ENCODE measurements at places on chromosomes 2 and 18.
A peak's percentile ranks its signal among the peaks of the same experiment; 100 is the strongest.

- no peak for DNase-seq
These were observed 183.9 kb downstream of the LPIN1 start for GRCh38 chr2:11930211-11930761.

GRCh38 chr2:219998107-219998506 lies 370.7 kb downstream of the SLC4A3 start:
- no peak for DNase-seq

DNA sequence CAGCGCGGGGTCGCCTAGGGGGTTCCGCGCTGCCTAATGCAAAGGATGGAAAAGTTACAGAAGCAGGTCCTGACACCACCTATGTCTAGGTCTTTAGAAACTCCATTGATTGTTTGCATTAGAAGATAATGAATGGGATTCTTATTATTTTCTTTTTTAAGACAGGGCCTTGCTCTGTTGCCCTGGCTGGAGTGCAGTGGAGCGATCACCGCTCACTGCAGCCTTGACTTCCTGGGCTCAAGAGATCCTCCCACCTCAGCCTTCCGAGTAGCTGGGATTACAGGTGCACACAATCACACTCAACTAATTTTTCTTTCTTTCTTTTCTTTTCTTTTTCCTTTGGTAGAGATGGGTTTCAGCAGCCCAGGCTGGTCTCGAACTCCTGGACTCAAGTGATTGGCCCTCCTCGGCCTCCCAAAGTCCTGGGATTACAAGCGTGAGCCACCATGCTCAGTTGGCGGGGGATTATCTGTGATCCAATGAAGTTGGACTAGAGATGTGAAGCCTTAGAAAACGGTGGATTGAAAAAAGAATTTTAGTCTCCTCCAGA lies 761 bp upstream of the IDH1 start:
- DNase-seq: no peak

- no peak for DNase-seq
These were observed 34.6 kb upstream of the IMPA2 start for GRCh38 chr18:11946756-11947155.

- no peak for DNase-seq
These were observed 661.5 kb upstream of the LINC00305 start for GRCh38 chr18:64810354-64810753.

- DNase-seq: no peak
These were observed 41.9 kb upstream of the TBC1D8 start for GRCh38 chr2:101193033-101193626.

GRCh38 chr2:228344531-228344930 lies 163.0 kb upstream of the SPHKAP start:
- DNase-seq: no peak

- no peak for DNase-seq
These were observed 119.1 kb downstream of the MAP4K4 start for GRCh38 chr2:101816598-101816997.

DNA sequence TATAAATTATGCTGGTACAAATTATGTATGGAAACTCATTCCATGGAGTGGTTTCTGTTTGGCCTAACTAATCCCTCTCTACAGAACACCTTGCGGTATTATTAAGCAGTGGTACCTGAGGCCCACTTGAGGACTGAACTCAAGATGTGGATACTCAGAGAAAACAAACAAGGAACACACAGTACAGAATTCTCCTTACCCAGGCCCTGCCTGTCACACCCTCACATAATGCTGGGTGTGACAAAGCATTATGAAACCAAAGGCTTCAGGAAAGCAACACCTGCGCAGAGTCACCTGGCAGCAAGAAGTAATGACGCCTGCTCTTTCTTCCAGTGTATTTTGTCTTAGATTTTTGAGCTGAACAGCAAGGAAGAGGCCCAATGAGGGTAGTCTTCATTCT lies 264.7 kb downstream of the PAX3 start:
- DNase-seq: no peak

- no peak for DNase-seq
These were observed 112.2 kb downstream of the MAP4K4 start for GRCh38 chr2:101809698-101810097.

DNA sequence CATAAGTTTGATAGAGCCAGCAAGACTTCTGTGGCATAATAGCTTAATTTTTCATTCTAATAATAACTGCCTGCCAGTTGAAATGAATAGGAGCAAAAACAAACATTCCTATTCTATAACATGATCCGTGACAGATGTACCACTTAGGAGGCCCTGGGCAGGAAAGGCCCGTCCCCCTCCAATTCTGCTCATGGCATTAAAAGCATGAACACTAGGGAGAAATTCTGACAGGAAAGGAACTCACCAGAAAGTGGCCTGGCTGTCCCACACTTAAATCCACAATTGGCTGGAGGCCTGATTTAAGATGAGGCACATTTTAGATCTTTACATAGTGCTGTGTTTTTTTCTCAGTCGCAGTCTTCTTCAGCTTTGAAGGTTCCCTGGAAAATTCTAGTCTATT lies 261.9 kb upstream of the ETAA1 start:
- DNase-seq: no peak

GRCh38 chr18:55136864-55137263 lies 177.6 kb upstream of the CCDC68 start:
- no peak for DNase-seq

DNA sequence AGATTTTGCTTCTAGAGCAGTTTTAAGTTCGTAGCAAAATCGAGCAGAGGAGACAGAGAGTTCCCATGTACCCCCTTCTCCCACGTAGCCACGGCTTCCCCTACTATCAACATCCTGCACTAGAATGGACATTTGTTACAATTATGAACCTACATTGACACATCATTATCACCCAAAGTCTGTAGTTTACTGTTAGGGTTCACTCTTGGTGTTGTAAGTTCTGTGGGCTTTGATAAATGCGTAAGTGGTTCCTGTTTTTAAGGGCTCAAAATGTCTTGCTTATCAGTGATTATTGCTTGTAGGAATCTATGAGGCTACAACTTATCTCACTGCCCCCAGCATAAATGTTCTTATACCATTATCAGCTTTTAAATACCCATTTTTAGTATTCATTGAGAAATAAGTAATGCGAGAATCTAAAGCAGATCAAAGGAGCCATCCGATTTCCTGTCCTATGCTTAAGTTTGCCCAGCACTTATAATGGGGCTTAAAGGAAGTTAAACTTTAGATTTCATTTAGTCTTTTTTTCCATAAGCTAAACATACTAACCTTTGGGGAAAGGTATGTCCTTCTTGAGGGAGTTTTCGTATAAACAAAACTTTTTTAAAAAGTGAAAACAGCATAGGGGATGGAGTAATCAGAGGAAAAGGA lies 118.7 kb downstream of the HAUS1 start:
- DNase-seq: no peak

- DNase-seq: no peak
These were observed 1.5 kb downstream of the GAREM1 start for GRCh38 chr18:32469190-32469651.

GRCh38 chr2:201969241-201969937 lies 64.3 kb upstream of the FZD7 start:
- no peak for DNase-seq

GRCh38 chr2:1081451-1082225 lies 131.0 kb downstream of the SNTG2 start:
- DNase-seq: no peak

DNA sequence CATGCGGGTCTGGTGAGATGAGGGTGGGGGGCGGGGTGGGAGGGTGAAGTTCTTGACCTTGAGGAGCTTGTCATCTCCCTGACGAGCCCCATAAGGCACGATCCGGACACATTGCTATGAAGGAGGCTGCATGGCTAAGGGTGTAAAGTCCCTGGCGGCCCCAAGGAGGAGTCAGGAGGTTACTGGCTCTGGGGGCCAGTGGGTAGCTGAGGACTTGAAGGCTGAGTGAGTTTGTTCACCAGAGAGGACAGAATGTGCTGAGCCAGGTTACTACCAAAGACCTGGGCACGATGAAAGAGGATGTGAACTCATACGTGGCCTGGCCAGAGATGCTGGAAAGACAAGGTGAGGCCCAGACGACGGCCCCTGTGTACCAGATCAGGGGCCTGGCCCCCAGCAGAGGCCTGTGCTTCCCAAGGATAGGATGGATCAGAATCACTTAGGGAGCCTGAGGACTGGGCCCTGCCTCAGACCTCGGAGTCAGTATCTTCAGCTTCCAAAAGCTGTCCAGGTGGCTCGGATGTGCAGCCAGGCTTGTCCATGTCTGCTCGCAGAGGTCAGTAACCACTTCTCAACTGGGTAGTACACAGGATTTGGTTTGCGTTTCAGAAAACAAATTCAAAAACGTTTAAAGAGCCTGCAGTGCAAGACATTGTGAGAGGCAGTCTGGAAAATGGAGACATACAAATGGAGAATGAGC lies 110.9 kb downstream of the RNF144A start:
- no peak for DNase-seq

GRCh38 chr18:48749768-48750167 lies 201.0 kb downstream of the SMAD7 start:
- no peak for DNase-seq

DNA sequence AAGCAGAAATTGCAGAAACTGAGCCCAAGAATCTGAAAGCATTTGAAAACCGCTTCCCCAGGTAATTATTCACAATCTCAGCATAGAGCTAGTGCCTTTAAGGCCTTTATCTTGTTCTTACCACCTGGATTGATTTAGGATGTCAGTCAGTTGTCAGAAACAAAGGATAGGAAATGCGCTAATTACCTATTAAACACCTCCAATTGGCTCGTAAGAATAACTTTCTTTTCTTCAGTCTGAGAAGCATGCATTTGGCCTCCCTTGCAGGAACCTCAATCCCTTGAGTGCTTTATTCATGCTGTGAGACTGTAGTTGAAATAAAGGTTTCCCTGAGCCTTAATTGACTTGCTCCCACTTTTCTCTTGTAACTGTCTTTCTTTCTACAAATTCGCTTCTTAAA lies 400.3 kb upstream of the LRATD1 start:
- DNase-seq: no peak

DNA sequence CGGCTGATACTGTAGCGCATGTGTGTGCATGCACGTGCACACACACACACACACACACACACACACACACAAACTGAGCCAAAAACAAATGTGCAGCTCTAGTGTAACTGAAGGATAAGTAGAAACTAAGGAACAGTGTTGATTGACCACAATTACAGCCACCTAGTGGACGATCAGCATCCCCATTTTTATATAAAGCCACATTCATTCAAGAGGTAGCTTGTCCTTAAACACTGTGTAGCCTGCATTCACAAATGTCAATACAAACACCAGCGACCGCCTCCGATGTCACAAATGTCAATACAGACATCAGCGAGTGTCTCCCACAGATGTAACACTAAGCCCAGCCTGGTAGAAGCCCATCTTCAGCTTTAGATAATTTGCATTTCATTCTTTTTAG lies 167.4 kb downstream of the PTGR3 start:
- no peak for DNase-seq

GRCh38 chr2:158131919-158132566 lies 30.4 kb downstream of the UPP2 start:
- DNase-seq: no peak

DNA sequence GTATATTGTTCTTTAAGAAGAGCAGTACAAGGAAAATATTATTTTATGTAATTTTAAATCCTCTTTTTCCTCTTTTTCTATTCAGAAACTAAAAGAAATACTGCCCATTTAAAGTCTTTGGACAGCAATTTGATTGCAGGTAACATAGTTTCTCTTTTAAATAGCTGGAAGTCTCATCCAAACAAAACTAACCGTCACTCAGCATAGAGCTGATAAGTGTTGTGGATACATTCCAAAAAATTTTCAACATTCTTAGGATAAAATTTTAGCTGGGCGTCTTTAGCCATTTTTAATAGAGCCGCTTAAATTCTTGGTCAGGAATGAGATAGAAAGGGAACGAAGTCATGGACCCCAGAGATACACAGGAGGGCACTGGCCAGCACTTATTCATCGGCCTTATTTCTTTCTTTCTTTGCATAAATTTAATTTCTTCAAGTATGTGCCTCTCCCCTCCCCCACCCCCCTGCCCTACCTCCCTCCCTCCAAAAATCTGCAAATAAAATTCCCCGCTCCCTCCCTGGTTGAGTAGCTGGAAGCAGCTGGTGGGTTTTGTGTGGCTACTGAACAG lies 81.7 kb downstream of the GBX2 start:
- DNase-seq: no peak

DNA sequence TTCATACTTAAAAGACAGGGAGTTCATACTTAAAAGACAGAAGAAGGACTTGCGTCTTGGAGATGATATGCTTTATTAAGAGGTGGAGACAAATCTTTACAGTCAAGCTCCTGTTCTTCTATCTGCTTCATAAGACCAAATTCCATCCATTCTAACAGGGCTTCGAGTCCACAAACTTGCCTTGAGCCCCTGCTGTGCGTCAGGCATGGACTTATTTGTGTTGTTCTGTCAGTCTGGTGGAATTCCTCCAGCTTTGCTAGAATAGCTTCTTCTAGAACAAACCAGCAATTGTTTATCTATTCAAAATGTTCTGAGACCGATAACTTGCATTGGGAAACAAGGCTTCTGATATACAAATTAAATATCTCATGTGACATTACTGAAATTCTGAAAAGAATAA lies 73.9 kb upstream of the SOX11 start:
- DNase-seq: no peak

GRCh38 chr2:119283873-119284331 lies 60.3 kb downstream of the STEAP3 start:
- no peak for DNase-seq

DNA sequence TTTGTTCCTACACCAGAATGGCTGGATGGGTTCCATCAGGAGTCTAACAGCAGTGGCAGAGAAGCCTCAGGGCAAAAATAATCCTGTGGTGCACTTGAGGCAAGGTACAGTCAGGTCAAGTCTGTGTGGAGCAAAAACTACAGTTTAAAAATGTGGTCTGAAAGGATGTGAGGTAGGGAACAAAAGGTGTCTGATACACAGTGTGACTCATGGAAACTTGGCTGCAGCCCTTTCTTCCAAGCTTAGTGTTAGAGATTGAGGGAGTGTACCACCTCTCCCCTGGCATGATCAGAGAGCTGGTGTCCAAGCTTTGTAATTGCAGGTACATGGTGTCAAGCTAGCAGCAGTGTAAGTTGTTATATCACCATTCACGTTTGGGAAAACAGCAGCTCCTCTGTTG lies 8.9 kb downstream of the ANKAR start:
- no peak for DNase-seq

DNA sequence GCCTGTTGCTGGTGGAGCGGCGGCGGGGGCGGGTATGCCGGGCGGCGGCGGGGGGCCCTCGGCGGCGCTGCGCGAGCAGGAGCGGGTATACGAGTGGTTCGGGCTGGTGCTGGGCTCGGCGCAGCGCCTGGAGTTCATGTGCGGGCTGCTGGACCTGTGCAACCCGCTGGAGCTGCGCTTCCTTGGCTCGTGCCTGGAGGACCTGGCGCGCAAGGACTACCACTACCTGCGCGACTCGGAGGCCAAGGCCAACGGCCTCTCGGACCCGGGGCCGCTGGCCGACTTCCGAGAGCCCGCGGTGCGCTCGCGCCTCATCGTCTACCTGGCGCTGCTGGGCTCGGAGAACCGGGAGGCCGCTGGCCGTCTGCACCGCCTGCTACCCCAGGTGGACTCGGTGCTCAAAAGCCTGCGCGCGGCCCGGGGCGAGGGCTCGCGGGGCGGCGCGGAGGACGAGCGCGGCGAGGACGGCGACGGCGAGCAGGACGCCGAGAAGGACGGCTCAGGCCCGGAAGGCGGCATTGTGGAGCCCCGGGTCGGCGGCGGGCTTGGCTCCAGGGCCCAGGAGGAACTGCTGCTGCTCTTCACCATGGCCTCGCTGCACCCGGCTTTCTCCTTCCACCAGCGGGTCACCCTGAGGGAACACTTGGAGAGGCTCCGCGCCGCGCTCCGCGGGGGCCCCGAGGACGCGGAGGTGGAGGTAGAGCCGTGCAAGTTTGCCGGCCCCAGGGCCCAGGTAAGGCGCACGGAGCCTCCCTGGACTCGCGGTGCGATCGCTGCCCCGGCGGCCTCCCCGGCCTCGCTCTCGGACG lies 1.0 kb downstream of the ZCCHC2 start:
- peak; percentile 44 for DNase-seq

- DNase-seq: no peak
These were observed 49.9 kb upstream of the CXCR4 start for GRCh38 chr2:136167721-136168475.

Data from stimulated activated CD4-positive, alpha-beta T cell treated with anti-CD3 and anti-CD28 coated beads, TNF-alpha, amount 100 ng/mL, for 4 hours (primary cell).